ENCODE measurements at places on chromosomes 13 and 19.

DNA sequence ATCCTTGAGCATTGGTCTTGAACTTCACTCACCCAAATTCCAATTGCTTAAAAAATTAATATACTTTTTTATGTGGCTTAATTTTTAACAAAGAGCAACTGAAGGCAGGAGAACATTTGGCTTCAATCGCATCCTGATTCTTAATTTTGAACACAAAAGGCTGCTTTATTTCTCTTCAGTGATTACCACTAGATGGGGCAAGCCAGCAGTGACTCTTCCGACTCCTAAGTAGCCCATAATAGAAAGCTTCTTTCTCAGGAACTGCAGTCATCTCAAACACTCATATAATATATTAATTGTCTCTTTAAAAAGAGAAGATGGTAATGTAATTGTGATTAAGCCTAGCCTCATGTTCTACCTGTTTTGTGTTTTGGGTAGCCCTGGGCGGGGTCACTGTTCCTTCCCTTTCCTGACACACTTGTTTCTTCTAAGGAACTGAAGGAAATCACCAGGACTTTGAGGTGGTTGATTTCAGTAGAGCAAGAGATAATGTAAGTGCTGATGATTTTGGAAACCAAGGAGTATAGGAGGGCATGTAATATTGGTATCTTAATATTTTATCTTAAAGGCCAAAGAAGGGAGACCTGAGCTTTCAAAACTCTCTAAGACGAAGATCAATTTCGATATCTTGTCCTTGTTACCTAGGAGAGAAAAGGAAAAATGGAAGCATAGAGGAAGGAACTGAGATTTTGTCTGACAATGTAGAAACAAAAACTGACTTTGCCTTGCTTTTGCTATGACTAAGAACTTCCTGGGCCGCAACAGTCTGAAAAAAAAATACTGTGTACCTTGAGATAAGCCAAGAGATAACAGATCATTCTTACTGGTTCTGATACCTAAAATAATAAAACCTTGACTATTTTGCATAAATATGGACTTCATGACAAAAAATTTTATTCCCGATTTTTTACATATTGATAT is 73.1 kb downstream of the TNFSF13B start:
- no peak for DNase-seq

DNA sequence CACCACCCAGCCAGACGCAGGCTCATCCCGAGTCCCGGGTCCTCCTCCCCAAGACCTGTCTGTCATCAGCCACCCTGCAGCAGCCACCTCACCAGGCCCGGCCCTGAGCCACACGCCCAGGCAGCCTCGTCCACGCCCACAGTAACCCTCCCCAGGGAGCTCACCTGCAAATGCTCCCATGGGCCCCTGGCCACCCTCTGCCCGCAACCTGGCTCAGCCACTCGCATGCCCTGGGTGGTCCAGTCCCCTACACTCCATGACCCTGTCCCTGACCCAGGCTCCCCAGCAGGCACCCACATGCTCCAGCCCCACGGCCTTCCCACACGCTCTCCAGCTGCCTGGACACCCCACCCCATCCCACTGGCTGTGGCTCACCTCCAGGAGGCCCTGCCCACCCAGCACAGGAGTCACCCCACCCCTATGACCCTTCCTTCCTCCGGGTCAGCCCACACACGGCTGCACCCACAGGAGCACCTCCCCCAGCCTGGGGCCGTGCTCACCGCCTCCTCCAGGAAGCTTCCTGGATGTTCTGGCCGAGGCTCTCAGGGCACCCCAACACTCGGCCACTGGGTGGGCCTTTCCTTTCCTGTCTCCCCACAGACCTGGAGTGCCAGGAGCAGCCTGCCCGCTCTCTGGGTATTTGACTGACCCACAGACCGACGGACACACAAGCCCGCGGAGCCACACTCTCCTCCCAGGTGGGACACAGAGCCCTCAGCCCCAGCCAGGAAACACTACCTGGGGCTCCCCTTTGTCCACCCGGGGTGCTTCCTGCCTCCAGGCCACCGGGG is 3.6 kb downstream of the TMEM259 start:
- DNase-seq = no peak

DNA sequence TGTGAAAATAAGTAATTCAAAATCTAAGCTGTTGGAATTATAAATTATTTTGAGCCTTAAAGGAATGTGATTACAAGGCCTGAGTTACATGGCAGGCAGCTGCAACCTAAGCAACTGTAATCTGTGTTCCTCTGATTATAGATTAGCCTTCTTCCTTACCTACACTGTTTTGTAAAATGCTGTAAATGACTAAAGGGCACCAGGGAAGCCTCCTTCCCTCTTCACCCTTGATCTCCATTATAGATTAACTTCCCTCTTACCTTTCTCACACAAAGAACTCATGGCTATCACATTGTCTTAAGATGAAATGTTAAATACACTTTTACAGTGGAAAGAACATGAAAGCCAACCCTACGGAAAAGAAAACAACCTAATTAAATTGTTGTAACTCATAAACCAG is 423.7 kb upstream of the KLF12 start:
- DNase-seq = no peak

DNA sequence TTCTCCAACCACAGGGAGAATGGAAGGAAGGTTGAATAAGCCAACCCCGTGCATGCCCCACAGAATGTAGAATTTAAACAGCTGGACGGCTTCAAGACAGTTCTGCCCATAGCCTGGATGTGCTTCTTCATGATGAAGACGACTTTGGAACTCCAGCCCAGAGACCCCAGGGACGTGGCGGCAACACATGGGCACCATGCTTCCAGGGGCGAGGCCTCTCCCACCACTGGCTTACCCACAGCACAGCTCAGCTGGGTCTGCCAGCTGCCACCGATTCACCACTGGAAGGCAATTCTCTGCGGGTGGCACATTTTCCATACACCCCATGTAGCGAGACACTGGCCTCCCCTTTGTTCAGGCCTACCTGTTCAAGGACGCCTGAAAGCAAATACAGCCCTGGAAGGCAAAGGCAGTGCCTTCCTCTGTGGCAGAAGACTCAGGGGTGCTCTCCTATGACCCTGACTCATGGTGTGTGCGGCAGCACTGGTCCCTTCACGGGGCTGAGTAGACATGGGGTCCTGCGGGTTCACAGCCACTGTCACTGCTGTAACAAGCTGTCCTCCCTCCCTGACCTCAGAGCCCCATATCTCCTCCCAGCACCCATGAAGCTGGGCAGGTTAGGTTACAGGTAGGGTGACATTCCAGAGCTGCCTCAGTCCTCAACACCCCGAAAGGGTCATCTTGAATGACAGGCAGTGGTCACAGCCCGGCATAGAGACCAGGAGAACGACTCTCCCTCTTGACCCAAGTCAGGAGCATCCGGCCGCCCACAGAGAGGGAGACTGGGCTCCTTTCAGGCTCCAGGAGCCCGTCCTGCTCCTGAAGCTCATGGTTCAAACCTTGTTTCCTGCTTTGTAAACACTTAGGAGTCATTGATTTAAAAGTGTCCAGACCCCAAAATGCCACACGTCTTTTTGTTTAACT is 72.7 kb downstream of the SPACA7 start:
- DNase-seq = no peak

DNA sequence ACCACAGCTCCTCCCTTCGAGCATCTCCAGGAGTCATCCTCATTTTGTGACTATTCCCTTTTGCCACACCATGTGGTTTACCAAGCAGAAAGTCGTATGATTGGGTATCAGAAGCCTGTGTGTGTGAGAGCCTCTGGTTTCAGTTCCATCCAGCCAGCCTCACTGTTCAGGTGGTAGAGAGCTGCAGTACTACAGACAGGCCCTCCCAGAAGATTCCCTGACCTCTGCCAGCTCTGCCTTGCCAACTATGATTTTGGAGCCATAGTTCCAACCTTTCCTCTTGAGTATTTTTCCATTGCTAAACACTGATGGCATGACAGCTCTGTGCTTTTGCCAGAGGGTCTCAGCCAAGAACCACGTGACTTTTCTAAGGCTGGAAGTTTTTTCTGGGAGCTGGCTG is 82.5 kb downstream of the DHRS12 start:
- DNase-seq = no peak

- no peak for DNase-seq
Observed at GRCh38 chr19:46697204-46697960, 19.5 kb downstream of the PRKD2 start.

DNA sequence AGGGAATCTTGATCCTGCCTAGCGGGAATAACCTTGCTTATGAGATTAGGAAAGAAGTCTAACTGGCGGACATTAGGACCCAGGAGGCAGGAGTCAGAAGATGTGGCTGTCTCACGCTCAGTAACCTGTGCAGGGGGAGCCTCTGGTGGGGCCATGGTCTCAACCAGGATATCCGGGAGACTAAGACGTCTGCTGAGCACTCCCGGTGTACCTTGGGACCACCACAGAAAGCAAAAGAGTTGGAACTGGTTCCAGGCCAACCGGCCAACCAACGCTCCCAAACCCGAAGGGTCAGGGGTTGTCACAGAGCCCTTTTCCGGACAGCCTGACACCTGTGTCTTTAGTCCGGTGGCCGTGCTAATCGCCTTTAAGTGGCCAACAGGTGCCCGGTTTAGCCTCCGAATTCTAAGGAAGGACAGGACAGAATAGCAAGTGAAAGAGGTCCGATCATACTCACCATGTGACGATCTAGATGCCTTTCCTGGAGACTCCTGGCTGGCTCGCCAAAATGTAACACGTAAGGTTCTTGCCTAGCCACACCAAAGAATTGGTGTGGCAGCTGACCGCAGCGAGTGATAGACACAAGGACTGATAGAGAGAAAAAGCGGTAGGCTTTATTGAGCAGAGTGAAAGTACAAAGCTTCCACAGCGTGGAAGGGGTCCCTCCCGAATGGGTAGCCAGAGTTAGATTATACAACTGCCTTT is 103.9 kb upstream of the DIAPH3 start:
- no peak for DNase-seq

GRCh38 chr19:17575871-17576757 is 20.7 kb downstream of the COLGALT1 start:
- DNase-seq = no peak

DNA sequence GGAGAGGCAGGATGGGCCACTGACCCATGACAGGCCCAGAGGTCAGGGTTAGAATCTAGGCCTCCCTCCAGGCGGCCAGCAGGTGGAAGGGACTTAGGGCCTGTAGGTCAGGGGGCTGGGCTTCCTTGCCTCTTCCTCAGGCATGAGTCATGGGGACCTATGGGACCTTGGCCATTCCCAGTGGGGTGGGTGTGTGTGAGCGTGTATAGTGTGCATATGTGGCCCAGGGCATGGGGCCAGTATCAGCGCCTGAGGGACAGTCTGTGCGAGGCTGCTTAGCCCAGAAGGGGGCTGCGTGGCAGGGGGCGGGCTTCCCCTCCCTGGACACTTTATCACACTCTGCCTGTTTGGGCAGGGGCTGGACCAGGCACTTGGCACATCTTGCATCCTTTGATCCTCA is 13.3 kb downstream of the KCTD15 start:
- no peak for DNase-seq

DNA sequence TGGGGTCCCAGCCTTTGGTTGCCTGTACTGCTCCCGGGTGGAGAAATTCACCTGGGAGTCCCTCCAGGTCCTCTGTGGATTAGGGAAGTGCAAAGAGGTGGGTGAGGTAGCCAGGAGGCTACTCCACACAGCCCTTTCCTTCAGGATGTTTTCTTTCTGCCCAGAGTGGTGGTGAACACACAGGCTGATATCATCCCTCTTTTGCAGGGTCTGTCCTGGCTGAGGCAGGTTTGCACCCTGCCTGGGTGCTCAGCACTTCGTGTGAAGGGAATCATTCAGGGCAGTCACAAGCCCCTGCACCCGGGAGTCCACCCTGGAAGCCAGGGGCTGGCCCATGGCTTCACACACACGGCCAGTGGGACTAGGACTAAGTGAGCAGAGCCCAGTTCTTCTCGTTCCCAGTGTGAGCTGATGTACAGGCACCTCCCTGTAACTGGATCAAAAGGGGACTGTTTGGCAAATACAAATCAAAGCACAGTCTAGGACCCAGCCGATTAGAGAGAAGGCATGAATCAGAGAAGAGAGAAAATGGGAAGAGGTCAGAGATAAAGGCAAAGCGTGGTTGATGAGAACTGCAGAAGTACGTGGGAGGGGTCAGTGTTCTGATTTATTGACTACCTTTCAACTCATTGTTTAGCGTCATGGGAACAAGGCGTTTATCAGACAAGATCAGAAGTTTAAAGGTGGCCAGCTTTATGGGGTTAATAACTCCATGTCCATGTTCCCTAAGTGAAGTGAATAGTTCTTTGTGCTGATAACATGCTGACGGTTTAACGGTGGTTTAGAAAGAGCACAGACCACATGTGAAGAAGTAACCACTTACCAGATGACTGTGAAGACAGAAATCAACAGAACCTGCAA is 30.4 kb upstream of the SPATA13 start:
- no peak for DNase-seq

DNA sequence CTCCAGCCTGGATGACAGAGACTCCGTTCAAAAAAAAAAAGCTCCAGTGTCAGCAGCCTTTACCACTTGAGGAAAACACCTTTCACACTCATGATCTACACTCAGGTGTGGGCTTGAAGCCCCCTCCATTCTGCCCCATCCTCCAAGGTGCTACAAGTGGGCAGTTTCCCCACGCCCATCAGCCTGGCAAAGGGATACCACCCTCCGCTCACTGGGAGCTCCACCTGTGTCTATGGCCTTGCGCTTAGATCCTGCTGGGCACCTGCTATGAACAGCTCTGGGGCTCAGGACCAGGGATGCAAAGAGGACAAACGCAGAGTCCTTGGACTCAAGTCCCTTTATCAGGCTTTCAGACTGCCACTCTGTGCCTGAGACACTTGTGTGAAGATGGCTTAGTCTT is 127.8 kb downstream of the CRYL1 start:
- DNase-seq = no peak

GRCh38 chr13:29801737-29802305 is 48.6 kb downstream of the UBL3 start:
- no peak for DNase-seq

GRCh38 chr13:112655913-112656312 is 33.9 kb upstream of the ATP11A start:
- no peak for DNase-seq

- no peak for DNase-seq
Observed at GRCh38 chr13:27820524-27821482, 28.5 kb downstream of the GSX1 start.

- no peak for DNase-seq
Observed at GRCh38 chr13:79404361-79404760, 1.7 kb downstream of the RBM26 start.

DNA sequence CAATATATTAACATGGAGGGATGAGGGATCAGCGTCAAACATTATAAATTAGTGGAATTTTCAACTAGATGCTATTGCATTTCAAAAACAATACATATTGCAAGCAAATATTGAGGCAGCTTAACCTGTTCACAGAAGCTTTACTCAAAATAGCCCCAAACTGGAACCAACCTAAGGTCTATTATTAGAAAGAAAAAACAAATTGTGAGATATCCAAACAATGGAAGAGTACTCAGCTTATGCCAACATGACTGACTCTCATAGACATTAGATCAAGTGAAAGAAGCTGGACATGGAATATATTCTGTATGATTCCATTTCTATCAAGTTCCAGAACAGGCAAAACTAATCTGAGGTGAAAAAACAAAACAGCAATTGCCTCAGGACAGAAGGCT is 27.6 kb upstream of the NEK3 start:
- DNase-seq = no peak

DNA sequence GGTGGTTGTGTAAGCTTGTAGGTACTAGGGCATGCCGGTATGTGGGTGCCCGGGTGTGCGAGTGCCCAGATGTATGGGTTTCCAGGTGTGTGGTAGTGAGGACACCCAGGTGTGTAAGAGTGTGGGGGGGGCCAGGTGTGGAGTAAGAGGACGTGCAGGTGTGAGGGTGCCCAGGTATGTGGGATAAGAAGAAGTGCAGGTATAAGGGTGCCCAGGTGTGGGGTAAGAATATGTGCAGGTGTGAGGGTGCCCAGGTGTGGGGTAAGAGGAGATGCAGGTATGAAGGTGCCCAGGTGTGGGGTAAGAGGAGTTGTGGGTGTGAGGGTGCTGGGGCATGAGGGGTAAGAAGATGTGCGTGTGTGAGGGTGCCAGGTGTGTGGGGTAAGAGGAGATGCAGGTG is 14.3 kb downstream of the MARK4 start:
- DNase-seq = no peak

Data from activated CD4-positive, alpha-beta T cell treated with anti-CD3 and anti-CD28 coated beads for 1 hour (primary cell).